ENCODE measurements at places on chromosomes 12 and 14.

DNA sequence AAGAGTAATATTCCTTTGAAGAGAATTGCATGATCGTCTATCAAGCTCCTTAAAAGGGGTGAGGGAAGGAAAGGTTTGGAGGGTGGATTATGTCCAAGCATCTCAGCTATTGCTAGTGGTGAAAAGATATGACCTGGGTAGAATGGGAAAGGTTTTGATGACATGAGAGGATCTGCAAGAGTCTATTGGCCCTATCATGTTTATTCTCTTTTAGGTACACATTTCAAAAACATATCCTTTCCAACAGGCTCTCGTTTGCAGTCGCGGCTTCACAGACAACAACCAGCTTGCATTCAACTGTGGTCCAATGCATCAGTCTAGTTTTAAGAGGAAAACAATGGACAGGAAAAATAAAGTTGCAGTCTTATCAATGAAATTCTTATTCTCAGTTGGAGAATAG, 17.1 kb downstream of the FOXG1 start:
- no peak for DNase-seq

DNA sequence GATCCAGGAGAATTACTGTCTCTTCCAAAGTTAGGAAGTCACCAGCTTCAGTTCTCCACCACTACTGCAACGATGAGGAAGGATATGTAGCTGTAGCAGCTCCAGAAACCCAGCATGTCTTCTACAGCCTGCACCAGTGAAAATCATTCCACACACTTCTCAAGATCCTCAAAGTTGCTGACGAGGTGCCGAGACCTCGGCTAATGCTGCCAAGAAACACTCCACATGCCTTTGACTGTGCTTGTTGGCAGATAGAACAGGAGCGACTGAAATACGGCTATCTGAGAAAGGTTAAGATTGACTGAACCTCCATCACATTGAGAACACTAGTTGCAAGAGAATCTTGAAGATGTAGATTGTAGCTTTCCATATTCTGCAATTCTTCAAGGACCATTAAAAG, 241.9 kb downstream of the PPFIA2 start:
- no peak for DNase-seq

DNA sequence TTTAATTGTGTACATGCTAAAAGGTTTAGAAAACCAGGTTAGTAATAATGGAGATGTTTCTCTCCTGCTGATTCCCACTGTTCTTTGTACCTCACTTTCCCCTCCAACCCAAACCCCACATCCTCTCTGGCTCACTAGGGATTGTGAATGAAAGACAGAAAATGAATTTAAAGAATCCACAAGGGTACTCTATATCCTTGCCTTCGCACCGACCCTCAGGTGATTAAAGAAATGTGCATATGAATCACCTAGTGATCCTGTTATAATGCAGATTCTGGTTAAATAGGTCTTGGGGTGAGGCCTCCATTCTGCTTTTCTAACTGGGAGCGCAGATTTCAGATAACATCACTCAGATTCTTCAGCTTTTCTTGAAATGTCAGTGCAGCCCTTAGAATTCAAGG, 84.3 kb upstream of the OTX2 start:
- no peak for DNase-seq

DNA sequence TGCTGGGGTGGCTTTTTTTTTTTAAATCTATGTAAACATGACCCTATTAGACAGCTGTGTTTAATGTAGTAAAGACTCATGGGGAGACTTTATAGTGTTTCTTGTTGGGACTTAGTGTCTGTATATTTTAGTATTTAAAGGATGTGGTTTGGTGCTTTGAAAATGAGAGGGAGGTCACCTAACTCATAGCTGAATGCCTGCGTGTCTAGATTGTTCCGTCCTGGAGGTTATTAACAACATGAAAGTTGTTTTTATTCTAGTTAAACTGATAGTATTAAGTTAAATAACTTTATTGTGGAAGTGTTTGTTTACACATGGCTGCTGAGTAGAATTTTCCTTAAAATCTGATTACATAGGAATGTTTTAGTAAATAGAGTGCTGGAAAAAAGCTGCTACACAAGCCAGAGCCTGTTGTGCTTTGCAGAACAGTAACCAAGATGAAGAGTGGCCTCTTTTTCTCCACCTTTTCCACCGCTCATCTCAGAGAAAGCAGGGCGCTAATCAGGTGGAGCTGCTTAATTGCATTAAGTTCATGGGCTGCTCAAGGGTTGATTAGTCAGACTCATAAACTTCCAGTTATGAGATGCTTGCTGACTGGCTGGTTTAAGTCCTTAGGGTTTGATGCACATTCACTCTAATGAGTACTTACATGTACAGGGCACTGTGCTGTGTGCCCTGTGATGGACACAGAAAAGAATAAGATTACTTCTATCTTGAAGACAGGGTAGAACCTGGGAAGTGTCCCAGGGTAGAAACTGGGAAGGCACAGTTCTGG, 62.7 kb downstream of the FBXO34 start:
- no peak for DNase-seq

- DNase-seq, result peak; percentile 81
Observed at GRCh38 chr12:89328151-89329030, 23.9 kb downstream of the DUSP6 start.

DNA sequence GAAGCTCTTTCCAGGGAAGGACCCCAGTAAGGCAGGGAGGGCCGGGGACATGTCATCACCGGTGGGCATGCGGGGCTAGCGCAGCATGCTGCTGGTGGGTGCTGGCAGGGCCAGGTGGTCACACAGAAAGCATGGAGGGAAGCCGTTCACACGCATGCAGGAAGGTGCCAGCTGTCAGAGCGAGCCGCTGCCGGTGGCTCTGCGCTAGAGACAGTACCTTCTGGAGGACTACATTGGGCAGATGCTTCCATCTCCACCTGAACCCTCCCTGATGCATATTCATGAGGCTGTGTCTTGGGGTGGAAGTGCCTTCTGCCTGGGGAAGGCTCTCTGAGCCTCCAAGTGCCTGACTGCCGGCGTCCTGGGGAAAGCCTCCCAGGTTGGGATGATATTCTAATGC, 203.8 kb downstream of the CALM1 start:
- no peak for DNase-seq

GRCh38 chr14:87901652-87902051, 91.3 kb downstream of the GALC start:
- no peak for DNase-seq

- peak; percentile 6 for DNase-seq
Observed at GRCh38 chr12:128259556-128260070, 7.4 kb upstream of the TMEM132C start.

DNA sequence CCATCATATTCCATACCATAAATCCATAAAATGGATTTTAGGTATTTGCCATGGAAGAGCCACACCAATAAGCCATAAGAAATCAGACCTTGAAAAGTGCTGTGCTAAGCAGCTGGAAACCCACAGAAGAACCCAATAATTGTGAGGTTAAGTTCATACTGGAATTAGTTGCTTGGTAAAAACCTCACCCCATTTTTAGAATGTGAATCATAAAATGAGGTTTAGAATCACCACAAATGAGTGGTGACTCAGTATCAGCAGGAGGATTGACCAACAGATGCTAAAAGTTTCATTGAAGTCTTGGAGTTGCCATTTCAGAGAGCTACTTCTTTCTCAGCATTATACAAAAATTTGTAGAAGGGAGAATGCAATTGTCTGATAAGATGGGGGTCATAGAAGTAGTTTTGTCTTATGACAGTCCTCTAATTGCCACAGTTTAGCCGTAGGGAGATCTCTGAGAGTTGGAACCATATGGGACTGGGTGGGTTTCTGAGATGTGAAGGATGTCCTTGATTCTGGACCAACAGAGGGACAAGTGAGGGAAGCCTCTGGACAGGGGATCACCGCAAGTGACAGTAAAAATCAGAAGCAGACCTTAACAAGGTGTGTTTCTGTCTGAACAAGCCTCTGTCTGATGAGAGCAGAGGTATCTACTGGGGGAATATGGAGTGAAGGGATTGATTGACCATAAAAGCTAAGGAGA, 1.4 kb upstream of the STON2 start:
- DNase-seq, result peak; percentile 37

DNA sequence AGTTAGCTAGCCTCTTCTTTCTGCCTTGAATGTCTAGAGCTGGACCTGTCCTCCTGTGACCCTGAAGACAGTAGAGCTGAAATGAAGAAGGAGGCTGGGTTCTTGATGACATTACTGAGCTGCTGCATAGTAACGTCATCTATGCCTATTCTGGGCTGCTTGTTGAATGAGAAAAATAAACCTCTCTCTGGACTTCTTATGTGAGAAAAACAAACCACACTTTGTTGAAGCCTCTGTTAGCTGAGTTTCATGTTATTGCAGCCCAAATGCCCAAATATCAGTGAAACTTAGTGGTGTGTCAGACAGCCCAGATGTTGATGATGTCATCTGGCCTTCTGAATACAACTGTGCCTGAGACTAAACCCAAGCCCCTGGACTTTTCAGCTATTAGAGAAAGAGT, 67.0 kb upstream of the MAX start:
- no peak for DNase-seq

- no peak for DNase-seq
Observed at GRCh38 chr14:101125719-101126651, 222.5 kb upstream of the RTL1 start.

- peak; percentile 70 for DNase-seq
Observed at GRCh38 chr12:109804820-109805761, 28.1 kb downstream of the TRPV4 start.

DNA sequence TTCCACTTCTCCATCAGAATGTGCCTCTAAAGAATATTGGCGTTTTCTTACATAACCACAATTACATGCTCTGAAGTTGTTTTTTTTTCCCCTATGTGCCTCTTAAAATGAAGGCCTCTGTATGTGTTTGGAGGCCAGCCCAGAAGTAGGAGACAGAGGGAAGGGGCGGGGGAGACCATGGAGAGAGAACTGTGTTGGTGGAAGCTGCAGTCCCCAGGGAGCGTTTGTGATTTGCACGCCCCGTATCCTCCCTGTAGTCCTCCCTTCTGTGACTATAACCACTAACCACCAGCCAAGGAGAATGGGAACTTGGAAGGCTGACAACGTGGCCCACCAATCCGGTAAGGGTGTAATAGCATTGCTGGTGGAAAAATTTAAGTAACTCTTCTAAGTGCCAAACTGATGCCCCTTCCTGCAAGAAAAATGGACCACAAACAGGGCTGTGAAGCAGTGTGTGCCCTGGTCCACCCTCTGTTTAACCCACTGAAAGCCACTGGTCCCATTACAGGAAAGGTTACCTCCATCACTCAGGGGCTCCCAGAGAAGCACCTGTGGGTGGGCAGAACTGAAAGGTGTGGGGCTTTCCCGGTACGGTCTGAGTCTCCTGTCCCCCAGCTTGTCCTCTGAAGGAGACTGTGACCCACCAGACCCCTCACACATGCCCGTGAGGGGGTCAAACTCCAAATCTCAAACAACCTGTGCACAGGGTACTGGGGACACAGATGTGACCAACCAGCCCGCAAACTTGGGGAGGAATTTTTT, 36.8 kb downstream of the CCDC88C start:
- peak; percentile 60 for DNase-seq

Measured in COLO829 (cell line).